Left lobe of liver (tissue), 2 donors: ENCODE measurements at places on chromosomes 13 and 19. TPM values are rescaled to one million over a fixed set of nuclear protein-coding genes. Genes with fewer than 3 reads are reported as not detected.
A peak's percentile ranks its signal among the peaks of the same experiment; 100 is the strongest.

The CLEC17A gene
- total RNA-seq = not detected

DNA sequence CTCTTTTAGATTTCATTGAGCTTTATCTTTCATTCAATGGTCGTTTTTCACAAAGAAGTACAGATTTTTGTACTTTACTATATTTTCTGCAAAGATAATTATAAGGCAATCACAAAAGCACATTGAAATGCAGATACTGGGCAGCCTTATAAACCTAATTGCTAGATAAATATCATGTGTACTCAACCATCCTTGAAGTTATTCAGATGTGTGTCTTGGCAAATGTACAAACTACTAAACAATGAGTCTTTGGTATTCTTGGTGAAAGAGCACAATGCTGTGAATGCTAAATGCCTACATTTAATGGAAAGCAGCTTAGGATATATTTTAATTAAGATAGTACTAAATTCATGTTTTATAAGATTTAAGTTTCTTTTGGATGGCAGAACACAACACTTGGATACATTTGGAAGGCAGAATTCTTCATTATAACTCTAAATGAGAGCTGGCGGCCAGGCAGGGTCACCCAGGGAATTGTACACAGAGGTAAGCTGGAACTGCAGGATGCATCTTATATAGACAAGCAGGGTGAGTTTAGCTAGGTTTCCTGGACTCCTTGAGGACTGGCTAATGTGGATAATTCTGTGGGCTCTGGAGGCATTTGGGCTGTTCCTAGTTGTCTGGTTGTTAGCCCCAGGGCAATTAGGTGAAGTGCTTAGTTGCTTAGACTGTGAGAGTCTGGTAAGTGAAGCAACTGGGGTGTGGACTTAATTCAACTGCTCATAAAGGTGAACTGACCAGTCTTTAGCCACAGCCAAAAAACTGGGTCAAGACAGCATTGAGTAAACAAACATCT, 286.6 kb downstream of the PCDH20 start:
- DNase-seq = no peak

DNA sequence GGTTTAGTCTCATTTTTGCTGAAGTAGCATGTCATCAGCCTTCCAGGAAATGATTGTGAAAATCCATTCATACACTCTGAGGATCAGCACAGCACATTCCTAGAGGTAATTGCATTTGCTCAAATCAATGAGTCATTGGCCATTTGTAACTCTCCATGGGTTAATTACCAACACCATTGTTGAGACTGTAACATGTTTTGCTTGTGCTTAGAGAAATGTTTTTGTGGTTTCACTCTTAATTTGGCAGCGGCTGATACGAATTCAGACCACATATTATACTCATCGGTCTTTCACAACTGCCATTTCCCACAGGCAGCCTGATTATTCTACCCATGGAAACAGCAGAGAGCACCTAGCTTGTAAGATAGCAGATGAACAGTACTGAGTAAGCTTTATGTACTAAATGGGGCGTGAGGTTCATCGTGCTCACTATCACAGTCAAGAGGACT, 110.3 kb downstream of the NHLRC3 start:
- DNase-seq = no peak

GRCh38 chr13:40798380-40798779, 9.0 kb downstream of the SLC25A15 start:
- peak; percentile 68 for DNase-seq

DNA sequence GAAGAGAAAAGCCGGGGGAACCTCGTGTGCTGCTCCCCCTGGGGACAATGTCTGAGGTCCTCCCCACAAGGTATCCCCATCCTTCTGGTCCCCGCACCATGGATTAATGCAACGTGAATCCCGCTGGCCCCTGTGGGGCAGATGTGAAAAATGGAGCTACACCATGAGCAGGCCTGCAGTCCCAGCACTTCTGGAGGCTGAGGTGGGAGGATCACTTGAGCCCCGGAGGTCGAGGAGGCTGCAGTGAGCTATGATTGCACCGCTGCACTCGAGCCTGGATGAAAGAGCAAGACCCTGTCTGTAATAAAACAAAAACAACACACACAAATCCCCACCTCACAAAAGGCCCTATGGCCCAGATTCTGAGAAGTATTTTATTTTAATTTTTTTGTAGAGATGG, 1.2 kb upstream of the CFD start:
- no peak for DNase-seq

GRCh38 chr19:31254611-31255010, 94.6 kb downstream of the TSHZ3 start:
- no peak for DNase-seq

GRCh38 chr19:8575467-8575997, 1.7 kb downstream of the MYO1F start:
- DNase-seq = no peak

DNA sequence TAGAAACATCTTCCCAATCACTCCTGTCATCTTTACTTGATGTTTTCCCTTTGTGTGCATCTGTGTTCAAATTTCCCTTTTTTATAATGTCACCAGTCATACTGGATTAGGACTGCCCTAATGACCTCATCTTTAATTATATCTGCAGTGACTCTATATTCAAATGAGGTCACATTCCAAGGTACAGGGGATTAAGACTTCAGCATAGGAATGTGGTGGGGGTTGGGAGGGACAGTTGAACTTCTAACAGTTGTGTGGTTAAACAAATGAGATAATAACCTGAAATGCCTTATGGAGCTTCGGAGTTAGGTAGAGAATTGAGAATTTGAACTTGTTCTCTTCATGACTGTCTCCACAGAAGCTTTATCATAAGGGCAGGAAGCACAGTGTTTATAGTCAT, 23.0 kb downstream of the PAN3 start:
- DNase-seq = no peak

The FPR3 gene
- total RNA-seq = 1.6 TPM

DNA sequence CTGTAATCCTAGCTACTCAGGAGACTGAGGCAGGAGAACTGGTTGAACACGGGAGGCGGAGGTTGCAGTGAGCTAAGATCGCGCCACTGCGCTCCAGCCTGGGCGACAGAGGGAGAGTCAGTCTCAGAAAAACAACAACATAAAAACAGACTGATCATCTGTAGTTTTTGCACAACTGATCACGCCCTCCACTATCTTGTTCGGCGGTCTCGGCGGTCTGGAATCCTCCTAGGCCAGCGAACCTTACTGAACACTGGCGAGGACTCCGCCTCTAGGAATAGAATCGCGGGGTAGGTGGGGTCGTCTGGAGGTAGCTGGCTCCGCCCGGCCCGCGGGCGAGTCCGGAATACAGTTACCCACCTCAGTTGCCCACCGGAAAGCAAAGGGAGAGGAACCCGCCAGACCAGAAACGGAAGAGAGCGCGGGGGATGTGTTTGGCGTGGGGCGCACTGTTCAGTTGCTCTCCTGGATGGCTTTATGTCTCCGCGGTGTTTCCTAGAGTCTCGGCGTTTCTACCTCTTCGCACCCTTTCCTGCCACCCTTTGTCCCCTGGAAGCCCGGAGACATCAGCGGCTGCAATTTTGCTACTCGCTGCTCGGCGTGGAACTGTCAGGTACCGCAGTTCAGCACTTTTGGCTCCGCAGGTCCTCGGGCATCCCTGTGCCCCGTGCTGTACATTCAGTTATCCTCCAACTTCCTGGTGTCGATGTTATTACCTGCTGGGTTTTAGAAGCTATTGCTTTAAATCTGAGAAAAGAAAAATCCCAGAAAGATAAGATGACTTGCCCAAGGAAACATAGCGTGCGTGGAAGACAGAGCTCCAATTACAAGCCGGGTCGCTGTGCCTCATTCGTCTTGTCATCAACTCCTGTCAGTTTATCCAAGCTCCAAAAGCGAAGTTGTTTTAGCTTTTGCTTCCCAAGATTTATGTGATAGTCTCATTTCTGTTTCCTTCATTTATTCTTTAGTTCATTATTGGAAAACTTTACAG, 24.9 kb upstream of the HNRNPA1L2 start:
- DNase-seq = peak; percentile 67

- DNase-seq = no peak
Observed at GRCh38 chr13:32147193-32147592, 115.6 kb downstream of the FRY start.

DNA sequence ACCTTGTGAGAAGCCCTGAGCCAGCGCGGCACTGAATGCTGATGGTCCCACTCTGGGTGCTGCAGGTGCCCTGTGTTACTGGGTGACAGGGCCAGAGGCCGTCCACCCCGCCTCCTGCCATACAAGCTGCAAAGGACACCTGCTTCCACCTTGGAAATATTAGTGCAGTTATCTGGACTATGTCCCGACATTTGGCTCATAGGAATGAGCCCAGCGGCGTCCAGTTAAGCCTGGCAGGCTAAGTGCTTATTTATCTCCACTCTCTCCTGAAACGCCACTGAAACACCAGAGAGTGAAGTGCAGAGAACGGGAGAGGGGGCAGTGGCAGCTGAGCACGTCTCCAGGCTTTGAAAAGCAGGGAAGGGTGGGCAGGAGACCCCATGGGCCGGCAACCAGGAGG, 145.8 kb downstream of the KDM4B start:
- DNase-seq = peak; percentile 80

GRCh38 chr19:17404015-17404414, 1.4 kb downstream of the BST2 start:
- no peak for DNase-seq
